ENCODE measurements at places on chromosomes 11 and 22.

DNA sequence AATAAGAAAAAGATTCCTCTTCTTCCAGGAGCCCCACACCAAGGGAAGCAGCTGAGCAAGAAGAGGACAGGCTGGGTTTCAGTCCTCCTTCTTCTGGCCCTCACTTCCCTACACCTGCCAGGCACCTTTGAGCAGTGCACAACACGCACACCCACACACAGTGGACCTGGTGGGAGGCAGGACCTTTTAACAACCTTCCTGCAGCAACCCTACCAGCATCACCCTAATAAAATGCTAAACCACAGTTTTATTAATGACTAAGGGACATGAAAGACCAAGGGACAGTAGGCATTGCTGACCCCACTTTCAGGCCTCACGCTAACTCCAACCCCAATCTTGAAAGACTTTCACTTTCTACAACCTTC lies 12.2 kb downstream of the ARAP1 start:
- no peak for DNase-seq

- no peak for DNase-seq
Observed at GRCh38 chr11:85590848-85591483, 36.2 kb downstream of the DLG2 start.

GRCh38 chr22:43560651-43561050 lies 148.8 kb downstream of the MPPED1 start:
- no peak for DNase-seq

DNA sequence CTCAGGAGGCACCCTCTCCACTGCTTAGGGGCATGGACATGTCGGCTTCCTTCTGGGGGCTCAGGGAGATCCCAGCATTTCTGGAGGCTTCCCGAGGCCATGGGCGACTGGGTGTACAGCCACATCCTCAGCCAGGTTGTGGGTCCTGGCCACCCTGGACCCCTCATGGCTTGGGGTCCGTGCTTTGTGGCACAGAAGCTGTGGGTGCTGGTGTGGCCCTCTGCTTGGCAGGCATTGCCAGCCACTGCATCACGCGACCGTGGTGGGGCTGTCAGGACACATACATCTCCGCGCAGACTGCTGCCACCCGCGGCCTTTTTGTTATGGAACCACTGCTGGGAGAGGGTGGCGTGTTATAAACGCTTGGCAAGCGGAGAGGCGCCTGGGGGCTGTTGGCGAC lies 1174.9 kb downstream of the BRD1 start:
- no peak for DNase-seq

DNA sequence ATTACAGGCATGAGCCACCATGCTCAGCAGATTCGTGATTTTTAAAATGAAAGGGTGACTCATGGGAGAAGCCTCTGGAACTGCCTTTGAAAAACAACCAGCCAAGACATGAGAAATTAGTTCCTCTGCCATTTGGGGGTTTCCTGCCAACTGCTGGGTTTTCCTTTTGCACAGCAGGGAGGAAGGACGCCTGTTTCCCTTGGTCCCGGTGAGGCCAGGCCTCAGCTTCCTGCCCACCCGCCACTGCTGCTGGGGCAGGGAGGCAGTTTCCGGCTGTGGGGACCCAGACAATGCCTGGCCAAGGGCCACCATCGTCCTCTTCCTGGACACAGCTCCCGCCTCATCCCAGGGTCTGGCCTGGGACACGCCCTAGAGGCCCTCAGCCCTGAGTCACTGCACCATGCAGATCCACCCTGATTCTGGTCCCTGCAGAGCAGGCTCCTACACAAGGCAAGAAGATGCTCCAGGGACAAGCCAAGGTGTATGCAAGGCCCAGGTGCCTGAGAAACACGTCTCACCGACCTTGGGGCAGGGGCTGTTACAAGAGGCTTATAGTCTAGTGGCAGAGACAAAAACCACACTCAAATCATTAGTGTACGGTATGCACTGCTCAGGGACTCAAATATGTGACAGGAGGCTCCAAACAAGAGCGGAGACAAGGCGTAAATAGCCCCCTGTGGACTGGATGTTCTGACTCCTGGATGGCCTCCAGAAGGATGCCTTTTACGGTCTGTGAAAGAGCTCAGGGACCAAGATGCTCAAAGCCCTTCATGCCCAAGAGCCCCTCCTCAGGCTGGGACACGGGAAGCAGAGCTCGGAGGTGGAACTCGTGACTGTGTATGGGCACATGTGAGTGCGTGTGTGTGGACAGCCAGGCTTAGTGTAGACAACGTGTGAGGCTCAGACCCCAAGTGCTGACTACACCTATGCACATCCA lies 10.0 kb downstream of the PPM1F start:
- no peak for DNase-seq

- no peak for DNase-seq
Observed at GRCh38 chr11:47881145-47881544, 33.0 kb upstream of the NUP160 start.

DNA sequence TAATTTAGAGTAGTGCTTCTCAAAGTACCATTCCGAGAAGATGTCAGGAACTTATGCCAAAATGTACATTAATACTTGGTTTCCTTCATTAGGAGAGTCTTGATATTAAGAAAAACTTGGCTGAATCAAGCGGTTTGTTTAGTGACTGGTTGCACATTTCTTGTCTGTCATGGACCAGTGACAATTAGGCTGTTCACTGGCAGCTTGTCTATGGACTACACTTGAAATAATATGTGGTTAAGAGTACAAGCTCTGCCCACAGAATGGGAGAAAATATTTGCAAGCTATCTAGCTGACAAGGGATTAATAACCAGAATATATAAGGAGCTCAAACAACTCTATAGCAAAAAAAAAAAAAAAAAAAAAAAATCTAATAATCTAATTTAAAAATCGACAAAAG lies 24.6 kb downstream of the COA4 start:
- DNase-seq: no peak

DNA sequence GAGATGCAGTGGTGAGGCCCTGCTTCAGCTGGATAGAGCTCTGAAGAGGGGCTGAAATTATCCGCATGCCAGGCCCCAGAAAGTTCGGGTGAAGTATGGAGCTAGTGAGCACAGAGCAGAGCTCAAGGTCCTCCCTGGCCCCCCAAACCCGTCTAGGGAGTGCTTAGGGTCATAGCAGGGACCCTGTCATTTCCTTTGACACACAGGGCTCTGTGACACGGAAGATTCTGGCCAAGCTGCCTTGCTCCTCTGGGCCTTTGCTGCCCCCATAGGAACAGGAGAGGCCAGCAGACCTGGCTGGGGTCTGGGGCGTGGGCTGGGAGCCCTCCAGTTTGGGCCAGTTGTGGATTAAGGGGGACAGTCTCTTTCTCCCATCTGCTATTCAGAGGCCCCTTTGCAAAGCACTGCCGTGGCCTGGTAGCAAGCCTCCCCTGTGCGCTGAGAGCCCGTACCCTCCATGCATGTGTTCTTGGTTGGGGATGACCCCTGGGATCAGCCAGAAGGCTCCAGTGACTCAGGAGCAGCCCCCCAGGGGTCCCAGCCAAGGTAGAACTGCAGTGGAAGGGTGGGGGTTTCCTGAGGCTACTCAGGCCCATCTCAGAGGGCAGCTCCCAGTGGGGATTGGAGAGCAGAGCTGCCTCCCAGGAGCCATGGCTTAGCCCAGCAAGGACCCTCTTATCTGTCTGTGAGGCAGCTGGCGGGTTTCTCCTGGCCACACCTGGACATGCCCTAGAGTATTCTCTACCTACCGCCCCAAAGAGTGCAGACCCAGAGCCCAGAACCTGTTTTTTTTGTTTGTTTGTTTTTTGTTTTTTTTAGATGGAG lies 42.3 kb downstream of the RNF141 start:
- no peak for DNase-seq

DNA sequence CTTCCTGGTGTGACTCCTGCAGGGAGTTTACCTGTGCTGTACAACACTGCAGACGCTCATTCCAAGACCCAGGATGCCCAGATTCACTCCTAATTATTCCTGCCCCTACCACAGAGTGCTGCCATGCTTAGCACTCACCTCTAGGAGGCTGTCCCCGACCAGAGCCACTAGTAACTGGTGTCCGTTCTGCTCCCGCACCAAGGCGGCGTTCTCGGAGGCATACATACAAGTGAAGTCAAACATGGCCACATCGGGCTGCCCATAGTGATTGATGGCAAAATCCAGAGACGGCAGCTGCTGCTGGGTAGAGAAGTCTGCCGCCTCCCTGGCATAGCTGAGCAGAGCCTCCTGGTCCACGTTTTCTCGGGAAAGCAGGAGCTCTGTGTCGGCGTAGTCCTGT lies 122.3 kb upstream of the BID start:
- DNase-seq: no peak

DNA sequence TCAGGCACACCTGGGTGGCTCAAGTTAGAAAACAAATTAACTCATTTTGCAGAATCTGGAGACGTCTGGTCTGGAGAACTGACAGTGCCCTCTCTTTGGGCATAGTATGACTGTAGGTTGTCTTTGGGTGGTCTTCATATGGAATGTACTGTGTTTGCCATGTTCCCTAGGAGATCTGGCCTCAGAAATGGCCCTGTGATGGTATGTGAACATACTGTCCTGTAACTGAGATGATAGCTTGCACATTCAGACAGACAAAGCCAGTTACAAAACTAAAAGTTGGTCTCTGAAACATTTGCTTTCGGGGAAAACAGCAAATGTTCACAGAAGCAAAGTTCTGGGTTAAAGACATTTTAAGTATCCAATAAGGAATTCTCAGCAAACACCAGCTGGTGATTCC lies 29.7 kb downstream of the CD44 start:
- no peak for DNase-seq

DNA sequence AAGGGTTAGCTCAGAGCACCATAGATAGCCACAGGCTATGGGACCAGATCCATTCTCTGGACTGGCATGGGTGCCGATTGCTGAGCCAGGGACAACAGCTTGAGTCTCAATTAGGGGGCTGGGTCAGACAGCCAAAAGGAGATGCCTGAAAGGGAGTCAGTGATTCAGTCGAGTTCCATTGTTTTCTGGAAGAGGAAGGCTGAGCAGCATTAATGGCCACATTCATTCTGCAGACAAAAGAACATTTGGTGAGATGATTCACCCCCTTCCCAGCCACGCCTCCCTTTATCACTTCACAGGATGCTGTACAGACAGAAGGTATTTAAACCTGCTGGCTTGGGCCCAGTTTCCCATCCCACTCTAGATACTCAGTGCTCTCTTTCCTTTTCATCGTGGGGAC lies 131.9 kb downstream of the ADAMTS15 start:
- no peak for DNase-seq

DNA sequence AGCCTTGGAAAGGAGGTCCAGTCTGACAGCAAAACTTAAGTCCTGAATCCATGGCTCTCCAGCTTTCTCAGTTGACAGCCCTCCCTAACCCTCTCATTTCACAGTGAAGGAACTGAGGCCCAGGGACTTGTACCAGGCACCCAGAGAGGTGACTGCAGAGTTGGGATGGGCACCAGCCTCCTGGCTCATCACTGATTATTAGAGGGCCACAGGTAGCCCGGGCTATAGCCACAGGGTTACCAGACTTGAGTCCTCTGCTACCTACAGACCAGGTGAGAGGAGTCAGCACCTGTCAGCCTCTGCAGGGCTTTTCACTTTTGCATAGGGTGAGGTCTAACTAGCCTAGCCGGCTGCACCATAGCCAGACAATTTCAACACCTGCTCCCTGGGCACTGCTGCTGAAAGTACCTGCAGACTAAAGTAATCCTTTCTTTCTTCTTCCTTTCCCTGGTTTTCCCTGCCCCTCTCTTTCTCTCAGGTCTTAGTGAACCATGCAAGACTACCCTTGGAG lies 37.6 kb downstream of the SYT13 start:
- DNase-seq: no peak

GRCh38 chr22:33803371-33804282 lies 116.6 kb downstream of the LARGE1 start:
- no peak for DNase-seq

DNA sequence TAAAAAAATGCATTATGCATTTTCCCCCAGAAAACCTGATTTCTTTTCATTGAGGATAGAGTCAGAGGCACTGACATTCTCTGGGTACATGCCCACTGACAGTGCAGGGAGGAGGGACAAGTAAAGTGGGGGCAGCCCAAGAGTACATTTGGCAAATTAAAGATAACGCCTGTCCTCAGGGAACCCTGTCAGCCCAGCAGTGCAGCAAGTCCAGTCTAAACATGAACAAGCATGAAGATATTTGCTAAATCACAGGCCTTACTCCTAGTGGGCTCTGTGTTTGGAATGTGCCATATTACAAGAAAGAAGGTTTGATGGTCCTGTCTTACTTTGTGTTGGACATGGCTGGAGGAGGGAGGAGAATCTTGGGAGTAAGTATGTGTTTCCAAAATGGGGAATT lies 37.9 kb downstream of the AMOTL1 start:
- DNase-seq: no peak

GRCh38 chr11:14852571-14853177 lies 39.4 kb downstream of the CYP2R1 start:
- DNase-seq: no peak

GRCh38 chr11:12941671-12942070 lies 67.4 kb upstream of the RASSF10 start:
- DNase-seq: no peak

DNA sequence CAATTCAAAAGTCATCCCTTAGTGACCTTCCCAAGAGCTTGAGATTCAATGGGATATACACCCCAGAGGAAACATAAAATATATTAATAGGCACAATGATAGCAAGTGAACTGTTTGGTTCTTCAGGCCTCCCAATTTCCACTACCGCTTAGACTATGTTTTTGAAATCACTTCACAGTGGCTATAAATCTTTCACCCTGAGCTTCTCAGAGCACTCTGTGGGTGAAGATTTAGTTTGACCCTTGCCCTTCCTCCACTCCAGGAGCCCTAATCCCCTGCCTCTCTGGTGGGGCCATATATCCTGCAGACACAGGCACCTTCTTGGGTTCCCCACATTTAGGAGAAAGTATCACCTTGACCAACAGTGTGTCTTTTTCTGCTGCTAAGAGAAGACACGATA lies 186.9 kb upstream of the PITPNB start:
- no peak for DNase-seq

DNA sequence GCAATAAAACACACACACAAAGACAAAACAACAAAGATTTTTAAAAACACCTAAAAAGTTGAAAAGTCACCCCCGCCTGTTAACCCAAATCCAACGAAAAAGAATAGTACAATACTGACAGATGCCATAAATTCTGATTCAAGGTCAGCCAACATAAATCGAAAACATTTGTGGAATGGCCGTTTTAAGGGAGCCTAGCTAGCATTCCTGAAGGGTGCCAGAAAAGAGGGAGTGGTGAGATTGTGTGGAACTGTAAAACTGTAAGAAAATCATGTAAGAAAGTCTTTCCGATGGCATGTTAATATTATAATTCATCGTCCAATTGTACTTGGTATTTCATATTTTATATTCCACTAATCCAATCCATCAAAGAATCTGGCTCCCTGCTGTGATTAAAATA lies 75.1 kb downstream of the RAB38 start:
- DNase-seq: no peak

- no peak for DNase-seq
Observed at GRCh38 chr11:110833033-110833484, 120.8 kb upstream of the ARHGAP20 start.

- no peak for DNase-seq
Observed at GRCh38 chr11:101880222-101880621, 34.6 kb upstream of the CEP126 start.

GRCh38 chr11:45149483-45150056 lies 3.1 kb downstream of the PRDM11 start:
- no peak for DNase-seq
